ENCODE measurements at places on chromosomes 2 and 18. TPM values are rescaled to one million over a fixed set of nuclear protein-coding genes. Genes with fewer than 3 reads are reported as not detected.

Gene ALK
- total RNA-seq: not detected

Gene KCNIP3
- total RNA-seq: not detected

Gene NT5C1B
- total RNA-seq: not detected

Gene MRPS5
- total RNA-seq: 76.7 TPM

Gene TUBB8B
- total RNA-seq: 5.3 TPM

Gene PLEKHH2
- total RNA-seq: 2.1 TPM

Gene MAPK4
- not detected for total RNA-seq

Gene CD207
- total RNA-seq: 0.10 TPM

Gene AQP12A
- total RNA-seq: not detected

Gene DNAJC10
- 150 TPM for total RNA-seq

Gene APOB
- not detected for total RNA-seq

Gene ELOA2
- total RNA-seq: not detected

Gene TPO
- total RNA-seq: not detected

Gene EMILIN1
- 2.3 TPM for total RNA-seq

Gene OR6B2
- not detected for total RNA-seq

Gene ARHGEF4
- total RNA-seq: 0.10 TPM

Gene ITGAV
- 125 TPM for total RNA-seq

- no peak for DNase-seq
Measured at GRCh38 chr2:178330175-178331017, 120.6 kb downstream of the PRKRA start.

DNA sequence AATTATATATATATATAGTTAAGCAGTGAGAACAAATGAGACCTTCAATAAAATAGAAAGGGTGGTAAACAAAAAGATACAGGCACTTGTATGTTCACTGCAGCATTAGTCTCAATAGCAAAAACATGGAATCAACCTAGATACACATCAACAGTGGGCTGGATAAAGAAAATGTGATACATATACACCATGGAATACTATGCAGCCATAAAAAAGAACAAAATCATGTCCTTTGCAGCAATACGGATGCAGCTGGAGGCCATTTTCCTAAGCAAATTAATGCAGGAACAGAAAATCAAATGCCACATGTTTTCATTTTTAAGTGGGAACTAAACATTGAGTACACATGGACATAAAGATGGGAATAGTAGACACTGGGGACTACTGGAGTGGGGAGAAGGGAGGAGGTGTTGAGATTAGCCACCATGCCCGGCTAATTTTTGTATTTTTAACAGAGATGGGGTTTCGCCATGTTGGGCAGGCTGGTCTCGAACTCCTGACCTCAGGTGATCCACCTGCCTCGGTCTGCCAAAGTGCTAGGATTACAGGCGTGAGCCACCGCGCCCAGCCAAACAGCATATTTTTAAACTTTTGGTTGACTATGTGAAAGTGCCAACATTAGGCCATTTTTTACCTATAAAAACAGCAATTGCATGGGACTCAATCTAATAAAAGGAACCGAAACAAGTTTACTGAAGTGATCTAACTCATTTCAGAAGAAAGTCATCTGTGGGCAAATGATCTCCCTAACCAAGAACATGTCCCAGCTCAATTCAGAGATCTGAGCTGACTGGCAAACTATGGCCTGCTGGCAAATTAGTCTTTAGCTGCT, 23.7 kb downstream of the ICA1L start:
- no peak for DNase-seq

DNA sequence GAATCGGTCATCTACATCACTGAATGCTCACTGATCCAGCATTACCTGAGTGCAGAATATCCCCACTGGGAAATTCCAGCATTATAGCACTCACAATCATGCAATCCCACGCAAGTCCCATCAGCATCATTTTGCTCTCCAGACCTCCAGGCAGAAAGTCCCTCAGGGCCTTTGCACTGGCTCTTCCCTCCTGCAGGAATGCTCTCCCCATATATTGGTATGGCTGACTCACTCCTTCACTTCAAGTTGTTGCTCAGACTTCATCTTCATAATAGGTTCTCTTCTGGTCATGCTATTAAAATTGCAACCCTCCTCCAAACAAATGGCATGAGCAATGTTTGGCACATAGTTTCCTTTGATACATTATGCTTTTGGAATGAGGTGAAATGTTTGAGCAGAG, 64.7 kb upstream of the CELF4 start:
- DNase-seq: no peak

GRCh38 chr2:158487419-158487818, 30.7 kb downstream of the PKP4 start:
- peak; percentile 44 for DNase-seq

GRCh38 chr2:175599966-175600831, 401.9 kb downstream of the LNPK start:
- no peak for DNase-seq

- DNase-seq: no peak
Measured at GRCh38 chr2:31420936-31421335, 6.4 kb upstream of the XDH start.

DNA sequence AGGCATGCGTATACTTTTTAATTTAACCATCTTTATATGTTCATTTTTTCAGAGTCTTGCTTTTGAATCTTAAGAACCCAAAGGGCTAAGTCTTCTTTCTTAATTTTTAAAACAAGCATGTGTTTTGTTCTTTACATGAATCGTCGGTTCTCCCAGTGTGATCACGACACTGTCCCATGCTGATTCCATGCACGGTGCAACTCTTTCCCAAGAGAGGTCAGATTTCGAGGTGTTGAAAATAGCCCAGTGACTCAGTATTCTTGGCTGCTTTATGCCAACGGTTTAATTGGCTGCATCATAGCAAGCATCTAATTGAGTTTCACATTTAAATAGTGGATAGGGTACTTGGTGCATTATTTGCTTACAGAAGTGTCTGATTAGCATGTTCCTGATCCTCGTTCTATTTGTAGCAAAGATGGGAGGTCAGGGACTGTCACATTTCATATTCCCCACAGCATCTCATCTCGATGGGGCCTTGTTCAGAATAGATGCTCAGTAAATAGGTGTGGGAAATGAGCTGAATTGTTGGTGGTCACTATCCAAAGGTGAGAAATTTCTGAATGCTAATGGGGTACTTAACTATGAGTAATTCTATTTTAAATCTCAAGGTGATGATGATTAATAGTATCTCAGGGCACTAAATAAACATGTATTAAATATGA, 2.8 kb downstream of the NPAS2 start:
- DNase-seq: peak; percentile 61

GRCh38 chr2:71223767-71224333, 3.1 kb downstream of the PAIP2B start:
- peak; percentile 96 for DNase-seq

- DNase-seq: no peak
Measured at GRCh38 chr2:26528836-26529235, 50.9 kb upstream of the OTOF start.

- DNase-seq: no peak
Measured at GRCh38 chr2:86064006-86064405, 41.7 kb downstream of the POLR1A start.

- DNase-seq: no peak
Measured at GRCh38 chr2:217107480-217107879, 247.6 kb upstream of the TNP1 start.

DNA sequence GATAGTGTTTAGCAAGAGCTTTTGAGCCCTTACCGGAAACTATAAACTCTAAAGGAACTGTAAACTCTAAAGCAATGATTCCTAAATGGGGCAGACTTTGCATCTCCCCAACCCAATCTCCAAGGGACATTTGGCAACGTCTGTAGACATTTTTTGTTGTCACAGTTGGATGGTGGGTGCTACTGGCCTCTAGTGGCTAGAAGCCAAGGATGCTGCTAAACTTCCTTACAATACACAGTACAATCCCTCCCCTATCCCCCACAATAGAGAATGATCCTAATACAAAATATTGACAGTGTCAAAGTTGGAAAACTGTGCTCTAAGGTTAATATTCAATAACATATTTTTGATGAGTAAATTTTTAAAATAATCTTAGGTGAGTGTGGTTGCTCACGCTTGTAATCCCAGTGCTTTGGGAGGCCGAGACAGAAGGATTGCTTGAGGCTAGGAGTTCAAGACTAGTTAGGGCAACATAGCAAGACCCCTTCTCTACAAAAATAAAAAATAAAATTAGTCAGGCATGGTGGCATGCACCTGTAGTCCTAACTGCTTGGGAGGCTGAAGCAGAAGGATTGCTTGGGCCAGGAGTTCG, 66.7 kb downstream of the PTPN4 start:
- peak; percentile 67 for DNase-seq

- no peak for DNase-seq
Measured at GRCh38 chr2:46816151-46816845, 99.3 kb downstream of the MCFD2 start.

GRCh38 chr2:55401124-55401523, 18.5 kb downstream of the CCDC88A start:
- DNase-seq: no peak

- no peak for DNase-seq
Measured at GRCh38 chr2:42376758-42377157, 15.7 kb upstream of the COX7A2L start.

GRCh38 chr18:33873112-33873511, 295.1 kb downstream of the ASXL3 start:
- DNase-seq: no peak

- DNase-seq: no peak
Measured at GRCh38 chr2:161312996-161313395, 4.8 kb downstream of the PSMD14 start.

DNA sequence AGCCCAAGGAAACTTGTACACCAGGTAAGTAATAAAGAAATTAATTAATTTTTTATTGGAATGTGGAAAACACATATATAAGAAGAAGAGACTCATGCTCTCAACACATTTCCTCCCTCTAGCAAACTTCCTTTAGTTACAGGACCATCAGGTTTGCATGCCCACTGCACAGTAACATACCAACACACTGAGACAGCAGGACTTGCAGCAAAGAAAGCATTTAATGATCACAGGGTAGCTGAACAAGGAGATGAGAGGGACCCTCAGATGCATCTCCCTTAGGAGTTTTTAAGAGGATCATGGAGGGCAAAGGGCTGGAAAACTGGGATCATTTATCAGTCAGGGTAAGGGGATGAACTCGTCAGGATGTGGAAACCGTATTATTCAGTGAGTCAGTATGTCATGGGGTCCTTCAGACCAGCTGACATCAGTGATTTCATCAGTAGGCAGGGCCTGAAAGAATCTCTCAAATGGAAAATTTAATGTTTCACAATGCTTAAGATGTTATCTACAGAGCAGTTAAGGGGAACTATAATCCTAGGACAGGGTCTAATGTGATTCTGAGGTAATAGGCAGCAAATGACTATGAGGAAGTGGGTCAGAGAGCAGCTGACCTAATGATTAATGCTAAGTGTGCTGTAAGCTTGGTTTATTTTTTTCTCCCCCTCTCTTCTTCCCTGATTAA, 193.8 kb upstream of the RND3 start:
- DNase-seq: no peak

- DNase-seq: peak; percentile 63
Measured at GRCh38 chr2:39666491-39667101, 879 bp downstream of the TMEM178A start.

- DNase-seq: no peak
Measured at GRCh38 chr2:46979571-46979979, 64.0 kb upstream of the MCFD2 start.

DNA sequence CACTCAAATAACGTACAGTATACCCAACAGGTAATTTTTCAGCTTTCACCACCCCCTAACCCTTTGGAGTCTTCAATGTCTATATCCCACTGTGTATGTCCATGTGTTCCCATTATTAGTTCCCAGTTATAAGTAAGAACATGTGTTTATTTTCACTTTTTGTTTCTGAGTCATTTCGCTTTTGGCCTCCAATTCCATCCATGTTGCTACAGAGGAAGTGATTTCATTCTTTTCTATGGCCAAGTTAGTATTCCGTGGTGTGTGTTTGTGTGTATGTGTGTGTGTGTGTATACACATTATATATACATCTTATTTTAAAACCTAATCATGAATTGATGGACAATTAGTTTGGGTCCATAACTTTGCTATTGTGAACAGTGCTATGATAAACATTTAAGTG, 464.4 kb downstream of the CMPK2 start:
- no peak for DNase-seq

DNA sequence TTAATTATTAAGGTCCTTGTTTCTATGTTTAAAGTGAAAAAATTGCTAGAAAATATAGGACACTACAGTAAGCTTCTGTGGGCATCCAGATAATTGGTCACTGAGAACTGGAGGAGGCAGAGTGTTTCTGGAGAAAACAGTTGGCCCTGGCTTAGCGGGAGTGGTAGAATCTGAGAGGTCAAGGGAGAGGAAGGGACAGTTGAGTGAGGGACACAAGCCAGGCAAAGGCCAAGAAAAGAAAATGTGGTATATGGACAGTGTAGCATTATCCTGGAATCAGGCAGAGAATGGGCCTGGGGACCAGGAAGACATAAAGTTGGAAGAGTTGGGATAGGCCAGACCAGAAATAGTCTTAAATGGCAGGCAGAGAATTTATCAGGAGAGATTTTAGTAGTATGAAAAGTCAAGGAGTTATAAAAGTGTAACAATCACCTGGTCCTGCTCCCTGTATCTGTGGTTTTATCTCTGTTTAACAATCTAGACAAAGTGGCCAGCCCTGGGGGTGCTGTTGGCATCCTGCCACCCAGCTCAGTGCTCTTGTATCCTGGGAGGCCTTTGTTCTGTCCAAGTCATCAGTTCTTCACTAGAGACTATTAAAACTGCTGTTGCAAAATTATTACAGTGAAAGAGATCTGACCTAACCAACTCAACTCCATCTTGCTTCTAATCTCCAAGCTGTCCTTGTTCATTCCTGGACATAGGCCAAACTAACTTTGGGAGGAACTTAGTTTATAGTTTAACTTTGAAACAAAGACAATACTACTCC, 15.4 kb upstream of the MSGN1 start:
- DNase-seq: no peak

GRCh38 chr2:106969777-106970176, 83.8 kb upstream of the ST6GAL2 start:
- no peak for DNase-seq

DNA sequence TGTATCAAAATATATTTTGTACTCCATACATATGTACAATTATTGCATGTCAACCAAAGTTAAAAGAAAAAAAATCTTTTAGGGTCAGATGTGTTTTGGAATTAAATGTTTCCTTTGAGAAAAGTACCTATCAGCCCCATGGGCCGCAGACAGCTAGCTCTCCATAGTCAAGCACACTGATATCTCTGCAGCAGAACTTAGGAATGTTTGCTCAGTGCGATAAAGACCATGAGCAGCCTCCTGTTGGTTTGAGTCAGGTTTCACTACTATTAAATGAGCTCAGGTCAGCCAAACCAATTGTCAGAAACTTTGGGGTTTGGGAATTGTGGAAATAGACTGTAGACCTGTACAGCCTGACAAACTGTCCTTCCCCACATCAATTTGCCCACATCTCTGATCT, 33.7 kb downstream of the LCT start:
- DNase-seq: no peak

GRCh38 chr2:28735511-28735910, 16.1 kb upstream of the PPP1CB start:
- no peak for DNase-seq

GRCh38 chr2:73415906-73416305, 30.3 kb downstream of the ALMS1 start:
- DNase-seq: no peak
